ENCODE measurements at places on chromosomes 5 and 9.

DNA sequence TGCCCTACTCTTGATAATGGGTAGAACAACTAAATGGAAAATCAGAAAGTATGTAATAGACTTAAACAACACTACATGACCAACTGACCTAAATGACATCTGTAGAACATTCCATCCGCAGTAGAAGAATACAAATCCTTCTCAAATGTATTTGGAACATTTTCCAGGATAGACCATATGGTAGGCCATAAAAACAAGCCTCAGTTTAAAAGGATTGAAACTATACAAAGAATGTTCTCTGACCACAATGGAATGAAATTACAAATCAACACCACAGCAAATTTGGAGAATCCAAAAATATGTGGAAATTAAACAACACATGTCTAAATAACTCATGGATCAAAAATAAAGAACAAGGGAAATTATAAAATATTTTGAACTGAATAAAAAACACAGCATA lies 189.2 kb downstream of the NDUFS4 start:
- no peak for DNase-seq

GRCh38 chr5:149707097-149707496 lies 23.0 kb upstream of the PPARGC1B start:
- no peak for DNase-seq

- no peak for DNase-seq
Measured at GRCh38 chr5:51860532-51861018, 477.3 kb downstream of the ISL1 start.

DNA sequence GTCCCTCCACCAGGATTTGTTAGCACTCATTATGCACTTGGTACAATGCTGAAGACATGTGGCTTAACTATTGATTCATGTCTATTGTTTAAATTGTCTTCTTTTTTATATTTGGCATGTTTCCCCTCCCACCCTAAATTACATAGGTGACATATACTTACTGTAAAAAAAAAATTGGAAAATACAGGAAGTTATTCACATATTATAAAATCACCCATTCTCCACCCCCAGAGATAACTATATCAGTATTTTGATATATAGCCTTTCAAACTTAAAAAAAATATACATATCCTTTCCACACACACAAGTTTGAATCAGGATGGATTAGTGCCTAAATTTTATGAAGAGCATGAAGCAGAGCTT lies 87.6 kb downstream of the FGF1 start:
- no peak for DNase-seq

- no peak for DNase-seq
Measured at GRCh38 chr5:179224741-179225140, 120.5 kb downstream of the ADAMTS2 start.

DNA sequence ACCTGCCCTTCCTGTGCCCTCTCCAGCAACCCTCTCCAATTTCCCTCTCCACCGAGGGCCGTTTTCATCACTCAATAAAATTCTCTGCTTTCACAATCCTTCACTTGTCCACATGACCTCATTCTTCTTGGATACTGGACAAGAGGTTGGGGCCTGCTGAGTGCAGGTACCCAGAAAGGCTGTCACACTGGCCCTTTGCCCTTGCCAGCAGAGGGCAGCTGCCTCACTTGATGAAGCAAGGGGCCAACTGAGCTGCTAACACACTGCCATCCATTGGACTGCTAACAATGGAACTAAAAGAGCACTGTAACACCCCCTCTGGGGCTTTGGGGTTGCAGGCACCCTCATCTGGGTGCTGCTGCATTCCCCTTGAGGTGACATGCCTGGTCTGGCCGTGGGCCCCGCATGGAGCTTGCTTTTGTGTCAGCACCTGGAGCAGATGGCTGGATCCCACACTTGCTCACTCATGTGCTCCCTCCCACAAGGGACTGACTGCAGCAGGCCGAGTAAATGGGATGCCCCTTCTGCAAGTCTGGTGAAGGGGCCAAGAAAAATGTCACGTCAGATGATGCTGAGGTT lies 308.1 kb upstream of the ADCY2 start:
- no peak for DNase-seq

- DNase-seq, result no peak
Measured at GRCh38 chr5:94057217-94057616, 315.8 kb upstream of the POU5F2 start.

GRCh38 chr5:114192108-114192507 lies 169.8 kb upstream of the KCNN2 start:
- no peak for DNase-seq
